Hepatic stellate cell (primary cell): ENCODE measurements at places on chromosomes 11 and 22.

- no peak for DNase-seq
These were observed 1.6 kb upstream of the TH start for GRCh38 chr11:2173150-2173693.

DNA sequence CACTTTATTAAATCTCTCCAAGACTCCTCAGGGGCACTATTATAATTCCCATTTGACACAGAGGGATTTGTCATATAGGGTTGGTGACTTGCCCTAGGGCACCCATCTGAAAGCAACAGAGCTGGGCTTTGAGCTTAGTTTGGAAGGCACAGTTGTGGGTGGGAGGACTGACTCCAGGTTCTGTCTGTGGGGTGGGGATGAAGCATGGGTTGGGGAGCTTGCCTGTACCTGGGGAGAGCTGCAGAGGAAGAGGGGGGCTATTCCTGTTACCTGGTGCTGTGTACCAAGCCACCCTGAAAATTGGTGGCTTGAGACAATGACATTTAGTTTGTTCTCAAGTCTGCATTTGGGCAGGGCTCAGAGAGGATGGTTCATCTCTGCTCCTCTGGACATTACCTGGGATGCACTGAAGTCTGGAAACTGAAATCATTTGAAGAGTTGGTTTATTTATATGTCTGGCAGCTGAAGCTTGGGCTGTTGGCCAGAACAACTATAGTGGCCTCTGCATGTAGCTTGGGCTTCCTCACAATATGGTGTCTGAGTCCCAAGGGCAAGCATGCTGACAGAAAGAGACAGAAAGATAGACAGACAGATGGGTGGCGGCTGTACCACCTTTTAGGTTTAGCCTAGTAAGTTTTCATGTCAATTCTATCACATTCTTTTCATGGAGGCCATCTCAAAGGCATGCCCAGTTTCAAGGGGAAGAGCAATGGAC lies 44.9 kb downstream of the LRRC32 start:
- DNase-seq = no peak

DNA sequence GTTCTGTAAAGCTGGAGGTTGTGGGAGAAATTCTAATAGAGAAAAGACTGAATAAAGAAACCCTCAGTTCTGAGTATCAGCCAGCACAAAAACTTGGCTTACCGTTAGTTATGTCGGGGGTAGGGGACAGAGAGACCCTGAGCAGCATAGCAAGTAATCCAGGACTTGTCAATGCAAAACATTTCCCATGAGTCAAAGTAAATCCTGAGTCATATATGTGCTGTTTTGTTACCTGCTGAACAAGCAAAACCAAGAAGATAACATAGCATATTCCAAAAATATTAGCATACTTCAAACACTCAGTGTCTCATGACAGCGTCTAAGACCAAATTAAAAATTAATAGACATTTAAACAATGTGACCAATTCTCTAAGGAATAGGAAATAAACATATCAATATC lies 75.1 kb upstream of the LUZP2 start:
- DNase-seq = no peak

- DNase-seq = no peak
These were observed 13.4 kb downstream of the ZP1 start for GRCh38 chr11:60880643-60881282.

GRCh38 chr11:92789761-92790160 lies 179.7 kb upstream of the MTNR1B start:
- DNase-seq = no peak

GRCh38 chr11:24828938-24829605 lies 332.2 kb downstream of the LUZP2 start:
- DNase-seq = no peak

DNA sequence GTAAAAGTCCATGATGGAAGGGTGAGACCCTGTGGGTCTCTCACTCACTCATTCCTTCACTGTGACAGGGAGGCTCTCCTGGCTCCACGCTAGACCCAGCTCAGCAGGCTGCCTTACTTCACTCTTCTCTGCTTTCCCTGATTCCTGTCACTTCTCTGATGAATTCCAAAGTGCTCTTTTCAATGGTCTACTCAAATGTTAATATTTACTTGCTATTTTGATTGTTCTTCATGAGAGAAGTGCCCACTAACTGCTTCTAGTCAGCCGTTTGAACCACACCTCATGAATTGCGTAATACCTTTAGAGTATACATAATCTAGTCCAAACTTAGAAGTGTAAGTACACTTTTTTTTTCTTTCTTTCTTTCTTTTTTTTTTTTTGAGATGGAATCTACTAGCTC lies 1350.2 kb upstream of the RAG2 start:
- no peak for DNase-seq

DNA sequence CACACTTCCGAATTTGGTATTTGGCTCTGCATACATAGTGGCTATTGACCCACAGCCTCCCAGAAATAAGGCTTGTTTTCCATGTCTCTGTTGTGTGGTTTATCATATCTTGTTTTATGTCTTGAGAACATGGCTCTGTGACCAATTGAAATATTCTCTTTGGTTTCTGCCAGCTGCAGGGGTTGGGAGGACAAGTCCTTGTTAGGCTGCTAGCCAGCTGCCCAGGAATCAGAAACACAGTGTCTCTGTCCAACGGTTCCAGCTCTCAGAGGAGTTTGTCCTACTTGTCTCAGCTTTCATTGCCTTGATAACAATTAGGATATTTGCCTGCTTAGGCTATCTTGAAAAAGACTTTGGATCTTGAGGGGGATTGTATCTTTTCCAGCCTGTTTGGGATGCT lies 6.0 kb upstream of the SLC7A4 start:
- no peak for DNase-seq

DNA sequence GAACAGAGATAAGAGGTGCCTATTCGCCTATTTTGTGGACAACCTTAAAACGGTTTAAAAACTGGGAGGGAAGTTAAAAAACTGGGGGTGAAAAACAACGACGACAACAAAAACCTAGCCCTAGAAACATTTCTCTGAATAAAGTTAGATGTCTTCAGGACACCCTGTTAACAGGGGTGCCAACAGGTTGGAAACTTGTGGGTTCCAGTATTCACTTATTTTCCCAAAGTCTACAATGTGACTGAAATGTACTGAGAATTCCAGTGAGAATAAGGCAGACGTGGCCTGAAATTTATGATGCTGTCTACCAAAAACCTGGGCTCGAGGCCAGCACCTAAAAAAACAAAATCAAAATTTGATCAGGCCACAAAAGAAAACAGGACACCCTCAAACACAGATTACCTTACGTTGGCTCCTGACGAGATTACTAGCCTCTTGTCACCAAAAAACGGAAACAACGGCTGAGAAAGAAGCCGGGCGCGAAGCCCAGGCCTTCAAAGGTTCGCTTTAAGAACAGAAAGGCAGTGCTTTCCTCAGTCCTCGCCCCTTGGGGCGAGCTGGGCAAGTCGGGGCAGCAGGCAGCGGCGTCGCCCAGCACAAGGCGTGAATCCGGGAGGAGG lies 906 bp downstream of the CCDC90B start:
- DNase-seq = no peak

- DNase-seq = no peak
These were observed 203.7 kb downstream of the NELL1 start for GRCh38 chr11:20873054-20873453.
